Suprapubic skin (tissue), 4 donors: ENCODE measurements at places on chromosomes 7 and 10.

- DNase-seq, result no peak
Measured at GRCh38 chr10:3828404-3829155, 43.6 kb upstream of the KLF6 start.

GRCh38 chr7:1647961-1648672 is 22.0 kb upstream of the ELFN1 start:
- DNase-seq, result no peak

GRCh38 chr7:108724251-108725100 is 154.8 kb downstream of the DNAJB9 start:
- DNase-seq, result no peak

- DNase-seq, result no peak
Measured at GRCh38 chr10:33666686-33667480, 332.4 kb upstream of the NRP1 start.

- DNase-seq, result no peak
Measured at GRCh38 chr7:78195281-78195680, 396.7 kb downstream of the PHTF2 start.

GRCh38 chr7:51090411-51090810 is 226.2 kb downstream of the COBL start:
- no peak for DNase-seq

DNA sequence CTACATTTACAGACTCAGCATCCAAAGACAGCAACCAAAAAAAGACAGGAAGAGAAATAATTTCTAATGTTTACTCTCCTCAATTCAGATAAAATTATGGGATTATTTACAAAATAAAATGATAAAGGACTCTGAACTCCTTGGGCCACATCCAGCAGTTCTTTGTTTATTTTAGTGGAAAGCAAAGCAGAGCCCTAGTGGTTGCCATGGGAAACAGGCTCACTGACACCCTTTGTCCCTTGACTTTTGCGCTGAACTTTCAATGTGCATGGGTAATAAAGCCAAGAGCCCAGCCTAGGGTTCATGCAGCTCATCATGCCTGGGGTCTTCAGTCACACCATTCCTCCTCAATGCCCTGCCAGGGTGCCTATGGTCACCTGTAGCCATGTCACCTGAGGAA is 442.6 kb upstream of the IGFBP3 start:
- no peak for DNase-seq

- DNase-seq, result no peak
Measured at GRCh38 chr10:111410740-111411139, 333.9 kb downstream of the ADRA2A start.
